ENCODE measurements at places on chromosomes 12 and 14. TPM values are rescaled to one million over a fixed set of nuclear protein-coding genes. Genes with fewer than 3 reads are reported as not detected.

The PPP4R3A gene
- total RNA-seq: 60.2 TPM

The HOXC4 gene
- 2.1 TPM for total RNA-seq

The ASB2 gene
- total RNA-seq: 103 TPM

The TRIM9 gene
- 0.66 TPM for total RNA-seq

The LUM gene
- total RNA-seq: 82.2 TPM

The KCNH5 gene
- 0.23 TPM for total RNA-seq

The DIO2 gene
- 31.5 TPM for total RNA-seq

The MMAB gene
- 21.6 TPM for total RNA-seq

The PRR4 gene
- not detected for total RNA-seq

The OTX2 gene
- total RNA-seq: not detected

- DNase-seq: no peak
Observed at GRCh38 chr12:100797246-100797645, 2.7 kb downstream of the ANO4 start.

GRCh38 chr14:76694106-76694505 lies 67.2 kb upstream of the VASH1 start:
- DNase-seq: peak; percentile 66

GRCh38 chr12:56530390-56531055 lies 8.9 kb downstream of the RBMS2 start:
- no peak for DNase-seq

DNA sequence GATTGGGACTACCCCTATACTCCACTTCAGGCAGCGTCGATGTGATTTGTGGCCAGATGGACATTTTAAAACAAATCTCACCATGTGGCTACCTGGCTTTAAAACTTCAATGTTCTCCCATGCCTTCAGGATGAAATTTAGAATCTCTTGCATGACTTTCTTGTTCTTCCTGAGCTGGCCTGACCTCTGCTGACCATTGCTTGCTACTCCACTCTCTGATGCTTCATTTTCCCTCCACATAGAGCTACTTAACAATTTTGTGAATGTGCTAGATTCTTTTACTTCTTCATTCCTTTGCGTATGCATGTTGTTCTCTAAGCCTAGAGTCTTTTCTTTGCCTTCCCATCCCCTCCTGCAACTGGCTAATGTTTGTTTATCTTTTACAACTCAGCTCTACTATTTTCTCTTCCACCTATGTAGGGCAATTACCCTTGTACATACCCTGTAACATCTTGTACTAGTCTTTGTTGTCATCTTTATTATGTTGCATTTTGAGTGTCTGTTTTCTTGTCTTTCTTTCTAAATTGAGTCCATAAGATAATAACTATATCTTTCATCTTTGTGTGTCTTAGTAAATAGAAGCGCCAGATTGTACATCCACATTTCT lies 41.2 kb downstream of the YLPM1 start:
- DNase-seq: no peak

- DNase-seq: peak; percentile 64
Observed at GRCh38 chr14:72742838-72743195, 151.1 kb downstream of the DPF3 start.

- no peak for DNase-seq
Observed at GRCh38 chr12:120013659-120014380, 24.8 kb downstream of the BICDL1 start.

DNA sequence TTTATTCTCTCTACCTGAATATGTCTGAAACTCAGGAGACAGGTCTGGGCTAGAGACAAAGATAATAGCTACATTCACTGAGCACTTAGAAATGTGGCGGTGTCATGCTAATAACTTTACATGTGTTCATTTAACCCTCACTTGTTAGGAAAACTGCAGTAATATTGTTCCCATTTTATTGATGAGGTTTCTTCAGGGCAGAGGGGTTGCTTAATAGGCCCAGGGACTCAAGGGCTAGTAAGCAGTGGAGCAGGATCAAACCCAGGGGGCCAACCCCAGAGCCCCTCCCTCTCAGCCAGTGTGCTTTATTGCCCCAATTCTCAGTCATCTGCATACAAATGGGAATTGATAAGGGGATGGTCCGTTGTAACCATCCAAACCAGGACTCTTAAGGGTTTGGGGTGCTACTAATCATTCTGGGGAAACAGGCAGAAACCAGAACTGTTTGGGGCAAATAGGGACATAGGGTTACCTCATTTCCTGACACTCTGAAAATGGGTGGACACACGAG lies 142.8 kb upstream of the AMIGO2 start:
- no peak for DNase-seq

- DNase-seq: no peak
Observed at GRCh38 chr12:41983394-41983793, 161.3 kb downstream of the GXYLT1 start.

DNA sequence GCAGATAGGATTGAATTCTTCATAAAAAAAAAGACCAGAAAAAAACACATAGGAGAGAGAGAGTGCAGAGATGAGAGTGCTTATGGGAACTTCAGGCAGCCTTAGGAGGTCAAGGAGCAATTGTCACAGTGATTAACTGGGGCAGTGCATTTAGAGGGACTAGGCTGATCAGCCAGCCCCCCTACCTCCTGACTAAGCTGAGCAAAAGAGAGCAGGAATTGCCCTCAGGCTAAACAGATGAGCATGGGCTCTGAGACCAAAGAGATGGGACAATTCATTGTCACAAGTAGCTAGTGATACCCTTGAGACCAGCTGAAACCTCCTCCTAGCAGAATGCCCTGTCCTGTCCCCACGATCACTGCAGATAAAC lies 124.0 kb downstream of the BTG1 start:
- no peak for DNase-seq

DNA sequence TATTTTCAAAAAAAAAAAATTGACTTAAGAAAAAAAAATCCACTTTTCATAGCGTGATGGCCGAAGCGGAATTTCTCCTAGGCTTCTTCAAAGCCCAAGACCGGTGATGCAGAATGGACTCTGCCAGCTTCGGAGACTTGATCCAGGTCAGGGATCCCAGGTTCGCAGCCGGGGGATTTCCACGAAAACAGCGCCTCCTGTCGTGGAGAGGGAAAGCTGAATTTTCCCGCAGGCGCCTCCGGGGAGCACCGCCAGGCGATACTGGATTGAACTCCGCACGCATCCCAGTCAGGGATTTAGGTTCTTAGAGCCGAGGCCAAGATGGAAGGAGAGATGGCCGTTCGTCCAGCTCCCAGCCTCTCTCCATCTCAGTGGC lies 2.1 kb downstream of the TTC6 start:
- DNase-seq: no peak

DNA sequence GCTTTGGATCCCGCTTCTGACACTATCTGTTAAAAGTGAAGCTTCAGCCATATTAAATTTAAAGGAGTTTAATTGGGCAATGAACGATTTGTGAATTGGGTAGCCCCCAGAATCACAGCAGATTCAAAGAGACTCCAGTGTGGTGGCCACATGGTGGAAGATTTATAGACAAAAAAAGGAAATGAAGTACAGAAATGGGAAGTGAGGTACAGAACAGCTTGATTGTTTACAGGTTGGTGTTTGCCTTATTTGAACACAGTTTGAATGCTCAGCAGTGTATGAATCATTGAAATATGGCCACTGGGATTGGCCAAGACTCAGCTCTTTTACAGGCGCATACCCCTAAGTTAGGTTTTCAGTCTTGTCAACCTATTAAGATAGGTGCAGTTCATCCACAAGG lies 21.9 kb downstream of the CCDC91 start:
- DNase-seq: no peak

DNA sequence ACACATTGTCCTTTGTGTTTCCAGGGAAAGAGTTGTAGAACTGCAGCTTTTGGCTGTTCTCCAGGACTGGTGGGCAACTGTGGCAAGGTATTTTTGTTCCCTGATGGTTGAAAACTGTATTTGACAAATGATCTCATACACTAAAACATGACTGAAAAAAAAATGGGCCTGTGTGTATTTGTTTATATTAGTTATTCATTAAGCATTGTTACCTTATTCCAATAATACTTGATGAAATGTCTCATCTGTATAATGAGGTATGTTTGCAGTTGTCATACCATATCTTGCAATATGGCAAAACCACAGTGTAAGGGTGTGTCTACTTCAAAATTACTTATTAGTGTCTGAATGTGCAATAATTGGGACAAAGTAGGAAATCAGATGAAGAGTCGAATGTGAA lies 479.4 kb upstream of the NOVA1 start:
- DNase-seq: no peak

- no peak for DNase-seq
Observed at GRCh38 chr14:23121361-23121771, 2.3 kb upstream of the CEBPE start.

- DNase-seq: no peak
Observed at GRCh38 chr12:132739600-132740312, 21.9 kb downstream of the ANKLE2 start.

GRCh38 chr12:48814262-48815125 lies 3.8 kb upstream of the CACNB3 start:
- DNase-seq: no peak

- peak; percentile 92 for DNase-seq
Observed at GRCh38 chr14:89702073-89702875, 252.3 kb downstream of the EFCAB11 start.

GRCh38 chr12:979349-979748 lies 11.7 kb upstream of the ERC1 start:
- no peak for DNase-seq

- no peak for DNase-seq
Observed at GRCh38 chr12:32201976-32202375, 95.3 kb downstream of the BICD1 start.

GRCh38 chr14:93937519-93937918 lies 10.4 kb downstream of the FAM181A start:
- no peak for DNase-seq

DNA sequence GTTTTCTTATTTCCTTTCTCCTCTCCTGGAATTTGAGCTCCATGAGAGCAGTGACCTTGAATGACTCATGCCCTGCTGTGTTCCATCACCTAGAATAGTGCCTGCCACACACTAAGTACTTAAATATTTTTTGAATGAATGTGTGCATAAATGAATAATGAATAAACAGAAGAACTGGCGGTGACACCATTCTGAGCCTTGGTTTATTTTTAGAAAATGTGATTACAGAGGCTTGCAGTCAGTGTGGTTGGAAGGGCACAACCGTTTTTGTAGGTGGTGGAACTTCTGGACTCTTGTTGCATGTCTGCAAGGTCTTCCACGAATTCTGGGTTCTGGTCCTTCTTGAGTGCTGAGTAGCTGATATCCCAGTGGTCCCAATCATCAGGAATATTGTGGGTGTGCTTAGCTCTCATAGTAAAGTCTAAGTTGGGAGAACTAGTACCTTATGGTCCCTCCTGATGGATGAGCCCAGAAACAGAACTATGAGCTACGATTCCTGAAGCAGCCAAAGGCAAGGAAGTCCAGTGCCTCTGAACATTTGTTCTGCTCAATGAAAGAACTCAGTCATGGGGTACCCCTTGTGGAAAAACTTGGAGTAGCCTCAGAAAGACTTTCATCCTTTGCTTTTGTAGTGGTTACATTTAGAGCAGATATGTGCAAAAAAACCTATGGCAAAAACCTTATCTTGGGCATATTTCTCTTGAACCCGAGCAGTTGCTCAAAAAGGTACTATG lies 28.8 kb upstream of the BHLHE41 start:
- DNase-seq: no peak

DNA sequence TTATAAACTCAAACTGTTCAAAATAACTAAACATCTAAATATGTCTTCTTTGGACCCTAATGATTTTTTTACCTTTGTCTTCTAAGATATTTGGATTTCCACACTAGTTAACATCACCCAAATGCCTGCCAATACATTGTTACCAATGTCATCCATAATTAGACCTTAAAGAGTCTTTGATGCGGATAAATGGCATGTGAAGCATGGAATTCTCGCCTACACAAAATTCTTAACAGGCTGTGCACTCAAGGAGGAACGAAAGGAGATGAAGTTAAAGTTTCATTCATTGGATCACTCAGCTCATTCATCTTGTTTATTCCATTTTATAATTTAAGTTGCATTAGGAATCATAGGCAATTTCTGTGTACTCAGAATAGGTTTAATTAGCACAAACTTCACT lies 219.7 kb downstream of the ACSS3 start:
- no peak for DNase-seq

DNA sequence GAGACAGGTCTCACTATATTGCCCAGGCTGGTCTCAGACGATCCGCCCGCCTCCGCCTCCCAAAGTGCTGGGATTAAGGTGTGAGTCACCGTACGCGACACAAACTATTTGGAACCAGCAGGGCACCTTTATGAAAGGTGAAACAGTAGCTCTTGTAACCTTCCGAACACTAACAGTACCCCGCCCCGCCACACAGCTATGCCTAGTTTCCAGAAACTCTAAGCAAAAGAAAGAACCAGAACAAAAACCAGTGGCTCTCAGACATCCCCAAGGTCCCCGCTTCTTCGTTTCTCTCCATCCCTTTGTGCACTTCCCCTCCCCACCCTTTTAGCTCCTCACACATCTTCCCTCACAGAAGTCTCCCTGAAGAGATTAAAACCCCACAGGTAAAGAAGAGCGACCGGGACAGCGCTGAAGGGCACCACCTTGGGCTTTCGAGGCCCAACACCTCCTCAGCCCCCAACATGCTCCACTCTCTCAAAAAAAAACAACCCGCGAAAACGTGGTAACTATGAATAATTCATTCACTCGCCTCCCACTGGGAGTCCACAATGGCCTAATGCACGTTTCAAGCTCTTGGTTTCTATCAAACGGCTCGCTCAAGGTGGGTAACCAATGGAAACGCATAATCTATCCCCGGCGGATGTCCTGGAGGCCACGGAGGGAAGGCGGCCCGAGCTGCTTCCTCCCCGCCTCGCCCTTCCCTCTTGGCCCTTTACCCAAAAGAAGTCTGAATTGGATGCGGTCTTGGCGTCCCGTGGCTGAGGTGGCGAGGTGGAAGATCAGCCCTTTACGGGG lies 877 bp downstream of the BAG5 start:
- no peak for DNase-seq

DNA sequence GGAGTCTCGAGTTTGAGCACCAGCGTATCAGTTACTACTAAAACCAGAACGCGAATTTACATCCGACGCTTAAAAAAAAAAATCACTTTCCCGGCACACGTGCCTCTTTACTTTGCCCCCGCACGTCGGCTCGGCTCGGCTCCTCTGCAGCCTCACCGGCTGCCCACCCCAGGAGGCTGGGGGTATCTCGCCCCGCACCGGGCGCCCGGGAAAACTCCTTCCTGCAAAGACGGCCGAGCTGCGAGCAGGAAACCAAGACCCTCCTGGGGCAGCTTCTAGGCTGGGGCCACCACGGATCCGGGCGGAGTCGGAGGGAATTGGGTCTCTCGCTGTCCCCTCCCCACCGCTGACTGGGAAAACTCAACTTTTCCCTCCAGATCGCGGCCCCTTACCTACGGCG lies 610 bp downstream of the VSIG10 start:
- DNase-seq: no peak

- DNase-seq: no peak
Observed at GRCh38 chr12:113456761-113457160, 14.9 kb downstream of the LHX5 start.

DNA sequence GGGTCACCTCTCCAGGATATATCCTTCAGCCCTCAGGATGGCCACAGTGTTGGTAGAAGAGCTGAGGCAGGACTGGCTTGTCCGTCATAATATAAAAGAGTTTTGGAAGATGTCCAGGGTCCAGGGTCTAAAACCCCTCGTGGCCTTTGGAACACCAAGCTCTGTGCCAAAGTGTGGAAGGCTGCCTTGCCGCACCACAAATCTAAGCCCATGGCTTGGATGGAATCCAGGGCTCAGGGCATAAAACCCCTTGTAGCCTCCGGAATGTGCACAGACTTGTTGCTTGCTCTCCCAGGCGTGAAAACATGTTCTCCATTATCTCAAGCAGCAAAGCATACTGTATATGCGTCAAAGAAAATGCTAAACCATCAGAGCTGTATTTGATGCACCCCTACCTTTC lies 46.7 kb downstream of the TNFAIP2 start:
- no peak for DNase-seq

GRCh38 chr12:113381220-113381619 lies 22.5 kb downstream of the SDS start:
- DNase-seq: no peak

GRCh38 chr12:4771960-4772566 lies 51.9 kb downstream of the GALNT8 start:
- DNase-seq: no peak

Measured in esophagus muscularis mucosa (tissue), 4 donors.